GM10248 (cell line): ENCODE measurements at places on chromosomes 11 and 22.

- no peak for DNase-seq
Observed at GRCh38 chr11:58645854-58646253, 23.4 kb downstream of the CNTF start.

- DNase-seq: peak; percentile 42
Observed at GRCh38 chr11:75872887-75873416, 57.9 kb downstream of the UVRAG start.

DNA sequence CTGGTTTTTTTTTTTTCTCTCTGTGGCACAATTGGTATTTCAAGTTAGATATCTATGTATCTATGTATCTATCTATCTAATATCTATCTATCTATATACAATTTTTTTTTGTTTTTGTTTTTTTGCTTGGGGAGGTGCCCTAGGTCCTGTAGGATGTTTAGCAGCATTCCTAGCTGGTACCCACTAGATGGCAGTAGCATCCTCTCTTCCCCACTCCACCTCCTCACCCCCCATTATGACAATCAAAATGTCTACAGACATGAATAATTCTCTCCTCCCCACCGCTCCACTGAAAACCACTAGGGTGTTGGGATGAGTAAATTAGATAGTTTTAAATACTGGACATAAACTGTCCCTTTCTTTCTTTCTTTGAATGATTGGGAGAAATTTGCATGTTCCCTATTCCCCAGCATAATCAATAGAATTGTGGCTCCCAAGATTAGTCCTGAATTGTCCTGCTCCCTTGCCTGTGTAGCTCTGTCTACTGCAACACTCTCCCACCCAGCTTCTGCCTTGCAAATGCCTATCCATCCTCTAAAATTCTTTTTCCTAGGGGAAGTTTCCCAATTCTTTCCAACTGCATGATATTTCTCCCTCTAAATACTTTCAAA is 1152.4 kb downstream of the LRRC4C start:
- peak; percentile 34 for DNase-seq

DNA sequence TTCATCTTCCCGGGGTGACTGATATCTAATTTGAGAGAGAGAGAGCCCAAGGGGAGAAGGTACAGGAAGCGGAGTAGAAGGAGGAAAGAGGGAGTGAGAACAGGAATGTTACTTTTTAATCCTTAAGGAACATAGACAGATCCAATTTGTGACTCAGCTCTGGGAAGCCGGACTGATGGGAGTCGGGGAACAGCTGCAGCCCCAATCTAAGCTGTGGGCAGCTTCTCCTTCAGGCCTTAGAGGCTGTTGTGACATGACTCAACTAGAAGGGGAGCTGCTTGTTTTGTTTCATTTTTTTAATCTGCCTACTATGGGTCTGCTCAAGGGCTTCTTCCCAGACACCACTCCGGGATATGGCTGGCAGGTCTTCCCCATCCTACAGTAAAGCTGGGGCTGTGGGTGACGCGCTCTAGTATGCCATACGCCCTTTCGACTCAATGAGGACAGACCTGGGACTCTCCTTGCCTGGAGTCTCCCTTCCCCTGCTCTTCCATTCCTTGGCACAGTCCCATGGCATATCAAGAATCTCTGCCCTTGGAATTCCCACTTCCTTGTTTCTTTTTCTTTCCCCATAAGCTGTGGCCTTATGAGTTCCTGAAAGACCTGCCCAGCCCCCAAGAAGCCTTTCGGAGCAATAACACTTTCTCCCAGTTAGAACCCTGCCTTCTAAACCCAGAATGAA is 103.3 kb upstream of the AKIP1 start:
- DNase-seq: no peak

- no peak for DNase-seq
Observed at GRCh38 chr22:36765131-36765942, 10.6 kb downstream of the IFT27 start.

DNA sequence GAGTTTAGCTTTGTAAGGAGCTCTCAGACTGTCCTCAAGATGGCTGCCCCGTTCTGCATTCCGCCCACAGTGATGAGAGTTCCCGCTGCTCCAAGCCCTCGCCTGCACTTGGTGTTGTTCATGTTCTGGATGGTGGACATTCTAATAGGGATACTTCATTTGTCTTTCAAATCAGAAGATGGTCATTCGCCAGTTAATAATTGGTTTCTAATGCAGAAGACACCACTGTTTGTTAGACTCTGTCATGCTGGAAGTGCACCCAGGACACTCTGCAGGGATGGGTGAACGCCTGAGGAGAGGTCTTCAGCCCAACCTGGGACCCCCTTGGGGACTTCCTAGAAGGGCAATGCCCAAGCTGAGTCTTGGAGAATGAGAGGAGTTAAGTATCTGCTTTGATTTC is 836.4 kb downstream of the TBC1D22A start:
- DNase-seq: no peak

DNA sequence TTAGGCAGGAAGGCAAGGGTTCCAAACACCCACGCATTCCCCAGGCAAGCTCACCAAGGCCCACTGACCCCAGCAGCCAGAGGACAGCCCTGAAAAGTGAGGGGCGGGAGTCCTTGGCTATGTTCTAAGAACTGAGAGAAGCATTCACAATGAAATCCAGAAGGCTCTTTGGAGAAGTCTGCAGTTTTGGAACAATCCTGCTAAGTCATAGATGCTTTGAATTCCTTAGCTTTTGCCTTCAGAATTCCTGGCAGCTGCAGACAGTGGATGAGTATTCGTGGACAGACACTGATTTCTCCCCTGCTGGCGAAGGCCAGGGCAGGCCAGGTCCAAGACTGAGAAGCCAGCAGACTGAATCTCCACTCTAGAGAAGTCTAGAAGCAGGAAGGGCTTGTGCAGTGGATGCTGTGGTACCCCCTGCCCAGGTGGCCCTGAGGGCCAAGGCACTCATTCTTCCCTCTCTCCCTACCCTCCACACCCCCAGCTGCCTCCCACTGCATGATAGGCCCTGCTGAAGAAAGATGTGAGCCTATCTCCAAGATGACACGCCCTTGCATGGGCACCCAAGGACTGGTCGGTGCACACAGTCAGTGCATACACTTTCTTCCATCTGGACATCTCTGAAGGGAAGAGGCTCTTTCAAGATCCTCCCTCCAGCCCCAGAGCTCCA is 133.2 kb upstream of the TEAD1 start:
- no peak for DNase-seq

- no peak for DNase-seq
Observed at GRCh38 chr22:26197425-26197824, 28.2 kb downstream of the SEZ6L start.

DNA sequence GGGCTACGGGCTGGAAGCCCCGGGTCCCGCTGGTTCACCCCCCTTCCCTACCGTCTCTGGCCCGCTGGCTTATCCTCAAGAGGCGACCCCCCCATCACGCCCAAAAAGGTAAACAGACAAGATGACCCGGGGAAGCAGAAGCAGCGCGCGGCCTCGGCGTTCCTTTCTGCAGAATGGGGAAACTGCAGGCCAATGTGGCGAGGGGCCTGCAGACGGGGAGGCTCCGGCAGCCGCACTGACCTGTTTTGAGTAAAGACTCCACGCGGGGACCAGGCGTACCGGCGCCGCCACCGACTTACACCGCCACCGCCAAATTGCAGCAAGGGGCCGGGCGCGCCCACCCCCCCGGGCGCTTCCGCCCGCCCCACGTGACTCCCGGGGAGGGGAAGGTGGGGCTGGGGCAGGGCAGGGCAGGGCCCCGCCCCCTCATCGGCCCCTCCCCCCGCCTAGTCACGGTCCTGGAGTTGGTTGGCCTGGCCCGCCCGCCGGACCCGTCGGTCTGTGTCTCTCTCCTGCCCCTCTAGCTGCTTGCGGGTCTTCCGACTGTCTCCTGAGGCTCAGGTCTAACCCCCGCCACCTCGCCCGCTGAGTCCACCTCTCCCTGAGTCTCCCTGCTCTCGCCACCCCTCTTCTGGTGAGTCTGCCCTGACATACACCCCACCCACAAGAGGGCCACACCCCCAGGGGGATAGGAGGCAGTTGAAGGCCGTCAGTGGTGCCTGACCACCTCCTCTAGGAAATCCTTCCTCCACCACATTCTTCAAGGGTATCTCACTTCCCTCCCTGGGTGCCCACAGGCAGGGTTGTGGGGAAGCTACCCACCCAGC is at the start of gene ARAP1:
Gene ARAP1 (minus strand): TSS at position 321 of the 827 bp plus-strand sequence. CDS start 25,280 bp downstream, outside the sequence.
- DNase-seq: peak; percentile 93

- DNase-seq: no peak
Observed at GRCh38 chr22:30202531-30203006, 44.0 kb downstream of the LIF start.

DNA sequence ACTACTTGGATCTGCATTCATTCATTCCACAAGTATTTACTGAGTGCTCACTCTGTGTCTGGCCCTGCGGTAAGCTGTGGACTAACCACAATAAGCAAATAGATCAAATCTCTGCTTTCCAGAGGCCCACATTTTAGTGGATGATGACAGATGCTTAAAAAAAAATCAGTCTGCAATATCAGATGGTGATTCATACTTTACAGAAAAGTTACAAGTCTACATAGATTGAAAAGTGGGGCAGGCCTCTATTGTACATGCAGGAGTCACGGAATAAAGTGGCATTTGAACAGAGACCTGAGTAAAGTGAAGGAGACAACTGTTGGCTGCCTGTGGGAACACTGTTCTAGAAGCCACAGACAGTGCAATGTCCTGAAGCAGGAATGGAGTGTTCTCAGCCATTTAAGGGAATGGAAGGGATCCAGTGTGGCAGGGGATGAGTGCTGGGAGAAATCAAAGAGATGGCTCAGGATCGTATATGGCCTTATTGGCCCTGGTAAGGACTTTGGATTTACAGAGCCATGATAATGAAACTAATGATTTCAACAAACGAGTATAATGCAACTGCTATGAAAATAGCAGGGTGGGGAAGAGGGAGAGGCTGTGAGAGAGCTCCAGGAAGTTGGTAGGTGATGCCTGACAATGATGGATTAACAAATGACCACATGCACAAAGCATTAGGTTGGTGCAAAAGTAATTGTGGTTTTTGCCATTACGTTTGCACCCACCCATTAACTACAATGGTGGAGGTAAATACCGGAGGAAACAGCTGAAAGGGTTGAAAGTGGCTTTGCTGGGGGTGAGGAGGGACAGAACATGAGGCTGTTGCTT is 31.1 kb downstream of the TMEM45B start:
- DNase-seq: no peak

DNA sequence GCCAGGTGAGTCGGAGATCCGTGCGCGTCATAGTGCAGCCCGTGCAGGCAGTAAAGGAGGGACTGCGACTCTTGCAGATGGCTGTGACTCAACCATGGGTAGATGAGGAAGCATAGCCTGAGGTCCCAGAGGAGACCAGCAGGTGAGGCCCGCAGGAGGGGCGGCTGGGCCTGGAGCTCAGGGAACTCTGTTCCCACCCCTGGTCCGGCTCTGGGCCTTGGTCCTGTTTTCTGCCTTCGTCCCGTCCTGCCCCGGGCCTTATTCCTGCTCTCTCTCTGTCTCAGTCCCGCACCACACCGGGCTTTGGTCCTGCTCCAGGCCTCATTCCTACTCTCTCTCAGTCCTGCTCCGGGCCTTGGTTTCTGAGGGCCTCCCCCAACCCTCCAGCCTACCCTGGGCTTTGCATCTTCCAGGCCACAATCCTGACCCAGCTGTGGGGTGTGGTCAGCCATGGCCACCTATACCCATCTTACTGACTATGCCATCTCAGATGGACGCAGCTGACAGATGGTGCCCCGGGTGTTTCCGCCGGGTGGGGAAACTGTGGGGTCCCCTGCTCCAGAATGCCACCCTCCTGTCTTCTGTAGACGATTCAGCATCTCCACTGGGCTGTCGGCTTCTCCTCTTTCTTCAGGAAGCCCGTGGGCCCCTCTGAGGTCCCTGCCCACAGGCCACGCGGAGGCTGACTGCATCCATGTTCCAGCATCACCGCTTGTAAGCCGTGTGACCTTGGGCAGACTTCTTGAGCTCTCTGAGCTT is 1134.1 kb downstream of the BRD1 start:
- DNase-seq: no peak

DNA sequence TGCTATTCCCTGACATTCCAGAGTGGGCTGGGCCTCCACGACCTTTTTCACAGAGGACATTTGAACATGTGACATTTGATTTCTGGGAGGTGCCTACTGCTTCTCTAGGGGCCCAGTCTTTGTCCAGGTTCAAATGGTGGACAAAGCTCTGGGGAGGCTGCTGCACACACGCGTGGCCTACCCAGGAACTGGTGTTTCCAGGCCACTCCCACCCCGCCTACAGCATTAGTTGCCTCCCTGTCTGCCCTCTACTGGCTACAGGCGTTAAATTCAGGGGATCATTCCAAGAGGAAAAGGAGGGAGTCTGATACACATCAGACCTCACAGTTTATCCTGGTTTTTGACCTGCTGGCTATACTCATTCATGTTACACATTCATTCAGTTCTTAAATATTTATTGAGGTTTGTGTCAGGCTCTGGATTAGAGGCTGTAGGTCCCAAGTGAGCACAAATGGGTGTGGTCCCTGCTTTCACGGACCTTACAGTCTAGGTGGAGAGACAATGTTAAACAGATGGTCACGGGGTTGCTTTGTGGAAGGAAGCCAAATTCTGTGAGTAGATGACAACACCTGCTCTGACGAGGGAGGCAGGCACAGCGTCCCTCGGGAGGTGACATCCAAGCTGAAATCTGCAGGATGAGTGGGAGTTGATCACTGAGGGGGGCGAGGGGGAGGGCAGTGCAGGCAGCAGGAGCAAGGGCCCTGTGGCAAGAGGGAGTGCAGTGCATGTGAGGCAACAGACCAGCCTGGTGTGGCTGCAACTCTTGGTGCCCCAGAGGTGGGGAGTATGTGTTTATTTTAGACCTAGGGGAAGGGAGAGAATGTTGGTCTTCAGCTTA is 11.8 kb downstream of the TUB start:
- DNase-seq: peak; percentile 82

DNA sequence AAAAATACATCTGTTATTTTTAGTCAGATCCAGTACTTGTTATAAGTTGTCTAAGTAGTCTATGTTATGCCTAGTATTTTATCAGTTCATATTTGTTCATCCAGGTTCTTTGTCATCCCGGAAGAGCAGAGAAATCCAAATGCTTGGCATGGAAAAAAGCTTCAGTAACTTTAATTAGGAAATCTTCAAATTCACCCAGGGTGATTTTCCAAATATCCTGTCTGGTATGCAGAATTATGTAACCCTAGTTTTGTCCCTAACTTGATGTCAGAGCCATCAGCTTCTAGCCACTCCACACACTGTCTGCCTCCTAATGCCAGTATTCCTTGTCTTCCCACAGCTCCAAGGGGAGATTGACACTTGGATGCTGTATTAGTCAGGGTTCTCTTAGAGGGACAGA is 216.2 kb downstream of the ARHGAP42 start:
- no peak for DNase-seq

GRCh38 chr11:74438681-74439080 is 28.7 kb downstream of the KCNE3 start:
- DNase-seq: no peak

GRCh38 chr11:47254386-47254785 is 3.4 kb upstream of the NR1H3 start:
- no peak for DNase-seq
